ENCODE measurements at places on chromosomes 2 and 18.

DNA sequence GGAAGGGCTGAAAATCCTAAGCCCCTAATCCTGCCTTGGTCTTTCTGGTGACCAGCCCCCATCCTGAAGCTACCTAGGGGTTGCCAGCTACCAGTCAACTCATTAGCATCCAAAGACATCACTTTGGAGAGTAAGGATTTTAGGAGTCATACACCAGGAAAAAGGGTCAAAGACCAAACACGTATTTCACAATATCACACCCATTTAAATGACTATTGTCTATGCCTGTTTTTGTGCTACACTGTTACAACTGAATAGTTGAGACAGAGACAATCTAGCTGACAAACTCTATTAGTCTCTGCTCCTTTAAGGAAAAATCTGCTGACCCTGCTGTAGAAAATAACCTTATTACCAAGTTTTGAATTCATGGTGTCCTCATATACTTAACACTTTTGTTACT, 21.0 kb upstream of the RBBP8 start:
- DNase-seq: no peak

DNA sequence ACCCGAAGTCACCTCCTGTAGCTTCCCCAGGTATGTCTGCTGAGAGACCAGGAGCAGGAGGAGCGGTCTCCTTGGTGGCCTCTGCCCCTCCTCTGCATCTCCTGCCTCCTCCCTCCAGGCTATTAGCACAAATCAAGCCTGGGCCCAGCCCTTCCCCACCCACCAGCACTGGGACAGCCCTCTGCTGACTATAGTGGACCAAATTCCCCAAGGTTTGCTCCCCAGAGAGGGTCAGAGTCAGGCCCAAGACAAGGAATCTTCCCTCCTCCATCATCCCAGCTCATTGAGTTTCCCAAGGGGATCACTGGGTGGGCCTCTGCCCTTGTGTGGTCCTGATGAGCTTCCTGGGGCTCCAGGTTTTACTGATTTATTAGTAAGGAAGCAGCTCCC, 62.1 kb downstream of the EMILIN2 start:
- no peak for DNase-seq

DNA sequence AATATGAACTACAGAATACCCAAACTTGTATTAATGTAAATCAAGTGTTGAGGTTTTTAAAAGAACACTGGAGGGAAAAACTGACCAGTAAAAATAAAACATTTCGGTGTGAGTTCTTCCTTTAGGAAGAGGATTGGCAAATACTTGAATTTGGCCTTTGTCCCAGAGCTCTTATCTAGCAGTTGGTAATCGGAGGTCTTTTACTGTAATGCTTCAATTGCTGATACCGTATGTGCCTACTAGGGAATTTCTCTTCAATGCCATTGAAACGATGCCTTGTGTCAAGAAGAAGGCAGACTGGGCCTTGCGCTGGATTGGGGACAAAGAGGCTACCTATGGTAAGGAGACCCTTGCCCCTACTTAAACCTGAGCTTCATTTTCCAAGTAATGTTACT, 4.1 kb downstream of the RRM2 start:
- DNase-seq: no peak

- DNase-seq: no peak
Measured at GRCh38 chr18:21167641-21168377, 56.2 kb upstream of the ROCK1 start.

- DNase-seq: no peak
Measured at GRCh38 chr2:134099273-134099672, 154.6 kb upstream of the MGAT5 start.

DNA sequence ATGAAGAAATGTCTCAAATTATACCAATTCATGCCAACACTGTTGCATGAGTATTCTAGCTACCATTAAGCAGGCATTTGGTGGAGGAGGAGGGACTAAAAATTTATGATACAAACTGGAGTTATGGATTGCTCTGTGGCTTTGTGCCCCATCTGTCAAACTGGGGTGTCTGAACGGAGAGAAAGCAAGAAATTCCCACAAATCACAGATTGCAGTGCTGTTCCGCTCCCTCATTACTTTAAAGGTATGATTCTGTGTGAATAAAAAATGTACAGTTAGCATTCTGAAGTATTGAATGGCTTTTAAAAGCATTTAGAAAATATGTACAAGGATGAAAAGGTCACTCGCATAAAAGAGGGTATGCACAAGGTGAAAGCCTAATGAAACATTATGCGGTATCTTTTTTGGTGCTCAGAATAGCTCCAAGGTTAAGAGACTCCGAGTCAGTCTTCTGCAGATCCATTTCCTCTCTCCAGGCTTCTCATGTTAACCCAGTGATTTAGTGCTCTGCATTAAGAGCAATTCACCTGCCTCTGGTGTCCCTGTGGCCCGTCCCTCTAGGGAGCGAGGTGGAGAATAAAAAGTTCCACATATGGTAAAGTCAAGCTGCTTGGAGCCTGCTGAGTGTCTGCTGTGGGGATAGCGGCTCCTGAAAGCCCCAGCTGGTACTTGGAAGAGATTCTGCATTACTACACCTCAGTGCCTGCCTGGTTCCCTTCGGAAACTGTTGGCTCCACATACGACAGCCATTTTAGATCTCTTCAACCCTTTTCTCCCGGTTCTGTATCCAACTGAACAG, 184.2 kb downstream of the ZNF521 start:
- DNase-seq: no peak

- DNase-seq: no peak
Measured at GRCh38 chr2:196566961-196567666, 72.4 kb upstream of the CCDC150 start.

DNA sequence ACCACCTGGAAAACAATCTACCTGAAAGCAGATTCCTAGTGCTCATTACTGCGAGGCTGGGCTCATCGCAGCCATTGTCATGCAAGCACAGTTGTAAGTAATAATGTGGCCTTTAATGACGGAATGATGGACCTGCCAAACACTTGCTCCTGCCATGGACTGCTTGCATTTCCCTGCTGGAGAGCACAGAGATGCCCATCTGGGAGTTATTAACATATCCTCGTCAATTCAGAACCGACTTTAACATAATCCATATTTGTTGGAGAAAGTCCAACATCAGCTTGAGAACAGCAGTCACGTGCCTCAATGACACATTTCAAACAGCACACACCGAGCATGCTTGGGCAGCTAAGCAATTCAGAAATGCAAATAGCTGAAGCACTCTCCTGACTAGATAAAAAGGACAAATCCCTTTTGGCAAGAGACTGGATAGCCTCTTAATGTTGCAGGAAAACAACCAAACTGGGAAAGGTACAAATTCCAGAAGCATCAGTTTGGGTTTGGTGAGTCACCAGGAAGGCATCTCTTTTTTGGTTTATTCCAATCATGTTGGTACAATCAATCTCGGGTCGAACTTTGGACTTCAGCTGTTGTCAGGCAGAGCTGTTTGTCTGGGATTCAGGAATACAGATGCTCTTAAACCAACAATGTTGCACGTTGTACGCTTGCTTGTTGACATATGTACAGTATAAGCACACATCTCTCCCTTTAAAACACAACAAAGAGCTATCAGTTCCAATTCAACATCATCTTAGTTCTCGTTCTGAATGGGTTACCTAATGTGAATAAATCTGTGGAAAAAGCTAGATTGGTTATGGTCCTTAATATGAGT, 395.8 kb downstream of the LNPK start:
- no peak for DNase-seq

- no peak for DNase-seq
Measured at GRCh38 chr2:65375723-65376122, 56.7 kb downstream of the SPRED2 start.

DNA sequence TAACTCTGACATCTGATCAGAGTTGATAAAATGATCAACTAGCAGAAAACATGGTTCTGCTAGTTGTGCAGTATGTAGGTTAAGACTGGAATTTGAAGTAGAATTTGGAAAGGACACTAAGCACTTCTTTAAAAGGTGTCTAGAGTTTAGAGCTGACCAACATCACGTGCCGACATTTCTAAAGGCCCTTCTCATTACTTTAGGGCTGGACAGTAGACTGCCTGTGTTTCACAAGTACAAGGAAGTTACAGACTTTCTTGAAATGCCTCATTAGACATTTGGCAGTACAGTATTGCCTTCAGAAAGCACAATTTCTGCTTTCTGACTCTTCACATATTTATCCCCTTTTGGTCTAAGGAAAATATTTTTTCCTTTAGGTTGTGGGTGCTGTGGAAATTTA, 255.3 kb downstream of the ZNF385B start:
- DNase-seq: no peak

GRCh38 chr18:47323158-47323557, 71.7 kb upstream of the SKOR2 start:
- DNase-seq: no peak

- DNase-seq: no peak
Measured at GRCh38 chr18:61658431-61658830, 234.4 kb downstream of the RNF152 start.

DNA sequence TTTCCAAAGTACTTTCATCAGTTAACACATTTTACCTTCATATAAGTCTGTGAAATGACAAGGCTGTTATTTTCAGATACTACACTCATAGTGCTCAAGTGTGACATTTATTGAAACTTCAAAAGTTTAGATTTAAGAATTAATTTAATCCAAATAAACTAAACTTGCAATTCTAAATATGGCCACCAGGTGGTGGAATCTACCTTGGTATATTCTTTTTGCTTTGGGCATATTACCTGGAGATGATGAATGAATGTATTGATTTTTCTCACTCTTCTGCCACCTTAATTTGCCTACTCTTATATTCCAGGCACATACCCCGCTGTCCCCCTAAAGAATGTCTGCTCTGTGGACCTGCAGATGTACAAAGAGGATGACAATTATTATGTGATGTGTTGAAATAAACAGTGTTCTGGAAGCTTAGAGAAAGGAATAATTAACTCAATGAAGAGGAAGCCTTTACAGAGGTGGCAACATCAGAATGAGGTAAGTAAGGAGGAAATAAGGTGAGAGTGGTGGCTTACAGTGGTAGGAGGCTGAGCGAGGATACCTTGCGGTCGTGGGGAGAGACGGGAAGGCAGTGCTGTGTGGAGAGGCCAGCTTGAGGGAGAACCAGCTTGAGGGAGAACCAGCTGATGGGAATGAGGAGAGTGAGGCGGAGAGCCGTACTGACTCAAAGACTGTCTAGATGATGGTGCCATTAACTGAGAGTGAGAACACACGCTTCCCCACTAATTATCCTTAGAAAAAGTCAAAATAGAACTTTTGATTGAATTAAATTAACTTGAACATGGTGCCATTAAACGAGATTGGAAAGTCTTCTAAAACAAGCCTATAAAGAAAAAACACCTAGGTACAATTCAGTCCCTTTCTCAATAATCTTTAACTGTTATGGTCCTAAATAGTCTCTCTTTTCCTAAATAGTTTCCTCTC, 179.5 kb downstream of the CELF4 start:
- no peak for DNase-seq

GRCh38 chr2:52862801-52863200, 904.8 kb upstream of the CHAC2 start:
- no peak for DNase-seq

DNA sequence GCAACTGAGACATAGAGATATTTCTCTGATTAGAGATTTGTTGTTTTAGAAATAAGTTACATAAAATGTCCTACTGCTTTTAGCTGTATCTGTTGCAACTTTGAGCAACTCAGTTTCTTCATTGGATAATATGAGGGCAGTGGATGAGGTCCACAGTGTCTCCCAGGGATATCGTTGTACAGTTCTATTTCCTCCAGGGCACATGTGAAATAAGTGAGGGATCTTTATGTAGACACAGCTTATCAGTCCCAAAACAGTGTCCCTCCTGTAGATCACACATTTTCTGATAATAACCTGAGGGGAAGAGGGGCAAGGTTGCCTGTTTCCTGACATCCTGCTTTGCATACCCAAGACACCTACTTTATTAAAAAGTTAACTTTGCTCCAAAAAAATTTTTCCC, 1231.2 kb upstream of the ZEB2 start:
- DNase-seq: no peak
